ENCODE measurements at places on chromosomes 1 and 21.

GRCh38 chr1:55153031-55153430, 62.1 kb downstream of the USP24 start:
- no peak for DNase-seq

DNA sequence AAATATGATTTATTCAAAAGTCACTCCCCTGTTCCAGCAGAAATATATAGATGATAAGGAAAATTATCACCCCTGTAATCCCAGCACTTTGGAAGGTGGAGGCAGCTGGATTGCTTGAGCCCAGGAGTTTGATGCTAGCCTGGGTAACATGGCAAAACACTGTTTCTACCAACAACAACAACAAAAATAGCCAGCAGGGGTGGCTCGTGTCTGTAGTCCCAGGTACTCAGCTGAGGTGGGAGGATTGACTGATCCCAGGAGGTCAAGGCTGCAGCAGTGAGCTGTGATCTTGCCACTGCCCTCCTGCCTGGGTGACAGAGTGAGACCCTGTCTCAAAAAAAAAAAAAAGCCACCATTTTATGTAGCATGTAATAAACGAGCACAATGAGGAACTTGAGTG, 1546.5 kb downstream of the NCAM2 start:
- DNase-seq = no peak

GRCh38 chr1:17119076-17119772, at the start of gene PADI2:
Gene PADI2 (minus strand): TSS chr1:17119451. CDS start chr1:17119371, 80 bp downstream.
- DNase-seq = peak; percentile 19

GRCh38 chr1:15028102-15028501, 125.4 kb upstream of the TMEM51 start:
- peak; percentile 72 for DNase-seq
